A549 treated with Mapracorat at 1 μM for 4 hours (cell line): ENCODE measurements at places on chromosomes 12 and 14. TPM values are rescaled to one million over a fixed set of nuclear protein-coding genes. Genes with fewer than 3 reads are reported as not detected.

Gene RFLNA
- total RNA-seq: 0.20 TPM in 1 of 5 replicates, not detected in the others

Gene DEGS2
- total RNA-seq: 1.3 to 3.3 TPM (median 1.8 TPM) in 5 replicates

Gene TAS2R13
- total RNA-seq: not detected in 5 replicates

Gene AICDA
- total RNA-seq: 0.07 to 0.48 TPM (median 0.14 TPM) in 5 replicates

Gene ISCU
- 92.0 to 106 TPM (median 94.1 TPM) in 5 replicates for total RNA-seq

Gene SIX6
- total RNA-seq: not detected in 5 replicates

Gene ACSM4
- total RNA-seq: not detected in 5 replicates

Gene ORAI1
- 21.7 to 37.5 TPM (median 34.2 TPM) in 5 replicates for total RNA-seq

Gene MGAT4C
- 0.04 to 0.08 TPM in 2 of 5 replicates, not detected in the others for total RNA-seq

Gene LRRC10
- total RNA-seq: not detected in 5 replicates

Gene IFT81
- 13.2 to 21.3 TPM (median 18.8 TPM) in 5 replicates for total RNA-seq

Gene KANSL2
- total RNA-seq: 35.6 to 45.0 TPM (median 39.3 TPM) in 5 replicates

Gene SYCP3
- total RNA-seq: not detected in 5 replicates

Gene STAB2
- not detected in 5 replicates for total RNA-seq

Gene PTPRO
- 0.05 to 0.20 TPM (median 0.12 TPM) in 3 of 5 replicates, not detected in the others for total RNA-seq

Gene SDR9C7
- total RNA-seq: 0.15 TPM in 1 of 5 replicates, not detected in the others

Gene LTA4H
- 90.0 to 108 TPM (median 98.9 TPM) in 5 replicates for total RNA-seq

Gene PTPRR
- 0.20 to 0.43 TPM (median 0.32 TPM) in 5 replicates for total RNA-seq

Gene TSHR
- not detected in 5 replicates for total RNA-seq

Gene SERPINA9
- not detected in 5 replicates for total RNA-seq

Gene C12orf50
- total RNA-seq: 0.12 to 0.19 TPM (median 0.14 TPM) in 3 of 5 replicates, not detected in the others

Gene VDR
- total RNA-seq: 2.1 to 3.2 TPM (median 2.9 TPM) in 5 replicates

Gene PIWIL1
- not detected in 5 replicates for total RNA-seq

Gene SLC25A21
- total RNA-seq: 0.64 to 2.5 TPM (median 1.0 TPM) in 5 replicates

Gene POU6F1
- 1.0 to 3.4 TPM (median 1.6 TPM) in 5 replicates for total RNA-seq

Gene SERPINA6
- 0.81 to 1.6 TPM (median 0.88 TPM) in 5 replicates for total RNA-seq

Gene PDZRN4
- total RNA-seq: 0.04 to 0.09 TPM (median 0.07 TPM) in 3 of 5 replicates, not detected in the others

Gene TPPP2
- total RNA-seq: not detected in 5 replicates

Gene CIDEB
- 0.08 to 0.24 TPM (median 0.17 TPM) in 5 replicates for total RNA-seq

Gene LHX5
- not detected in 5 replicates for total RNA-seq

Gene SERPINA4
- not detected in 5 replicates for total RNA-seq

Gene NGB
- not detected in 5 replicates for total RNA-seq

Gene CEBPE
- total RNA-seq: not detected in 5 replicates

Gene TRIM9
- total RNA-seq: 8.0 to 13.7 TPM (median 12.5 TPM) in 5 replicates

Gene KLRC3
- 0.18 to 0.53 TPM (median 0.24 TPM) in 4 of 5 replicates, not detected in the other for total RNA-seq

Gene NKX2-1
- total RNA-seq: 0.05 to 0.10 TPM in 2 of 5 replicates, not detected in the others

Gene KLHL33
- not detected in 5 replicates for total RNA-seq

Gene KCNC2
- total RNA-seq: not detected in 5 replicates

Gene AVPR1A
- 0.04 to 0.09 TPM in 2 of 5 replicates, not detected in the others for total RNA-seq

Gene SPTB
- total RNA-seq: 1.4 to 1.9 TPM (median 1.5 TPM) in 5 replicates

Gene C12orf54
- total RNA-seq: not detected in 5 replicates

Gene EFS
- total RNA-seq: not detected in 5 replicates

Gene TMEM119
- total RNA-seq: 0.06 to 0.12 TPM in 2 of 5 replicates, not detected in the others
